ENCODE measurements at places on chromosomes 12 and 14. TPM values are rescaled to one million over a fixed set of nuclear protein-coding genes. Genes with fewer than 3 reads are reported as not detected.

Gene RD3L
- total RNA-seq = not detected

Gene MUCL1
- not detected for total RNA-seq

Gene C12orf54
- total RNA-seq = not detected

Gene RHOF
- 3.6 TPM for total RNA-seq

Gene ITGB7
- total RNA-seq = 0.56 TPM

Gene CD163L1
- 3.3 TPM for total RNA-seq

Gene DLK1
- total RNA-seq = not detected

Gene CLEC4C
- not detected for total RNA-seq

Gene PTPRB
- 25.7 TPM for total RNA-seq

Gene ZNF410
- total RNA-seq = 102 TPM

Gene ETFBKMT
- 2.5 TPM for total RNA-seq

Gene PIWIL1
- not detected for total RNA-seq

Gene MYF6
- total RNA-seq = not detected

Gene KIF26A
- total RNA-seq = under 0.01 TPM

Gene HOXC10
- total RNA-seq = not detected

Gene SERPINA10
- under 0.01 TPM for total RNA-seq

Gene PTPRR
- total RNA-seq = 2.8 TPM

Gene SCN8A
- 3.5 TPM for total RNA-seq

Gene EPYC
- not detected for total RNA-seq

Gene LRFN5
- total RNA-seq = 0.19 TPM

Gene OTX2
- not detected for total RNA-seq

Gene CCDC196
- not detected for total RNA-seq

Gene CLEC9A
- total RNA-seq = not detected

Gene PAX9
- total RNA-seq = not detected

Gene GLIPR1L1
- total RNA-seq = not detected

Data from regular cardiac myocyte (primary cell).